ENCODE measurements at places on chromosomes 3 and 15. TPM values are rescaled to one million over a fixed set of nuclear protein-coding genes. Genes with fewer than 3 reads are reported as not detected.

- no peak overlapping the region for H3K4me3 ChIP-seq
- H3K27me3 ChIP-seq, result no peaks in the 10 kb centered on the region
- no peaks in the 10 kb centered on the region for H3K36me3 ChIP-seq
- DNase-seq, result no peak
These were observed 15.9 kb upstream of the SACM1L start for GRCh38 chr3:45673273-45673672.

COLQ gene
- polyA plus RNA-seq, result not detected

SAMMSON gene
- 0.60 TPM for polyA plus RNA-seq

GHRL gene
- polyA plus RNA-seq, result 1.5 TPM

FBXO40 gene
- polyA plus RNA-seq, result under 0.01 TPM

DNA sequence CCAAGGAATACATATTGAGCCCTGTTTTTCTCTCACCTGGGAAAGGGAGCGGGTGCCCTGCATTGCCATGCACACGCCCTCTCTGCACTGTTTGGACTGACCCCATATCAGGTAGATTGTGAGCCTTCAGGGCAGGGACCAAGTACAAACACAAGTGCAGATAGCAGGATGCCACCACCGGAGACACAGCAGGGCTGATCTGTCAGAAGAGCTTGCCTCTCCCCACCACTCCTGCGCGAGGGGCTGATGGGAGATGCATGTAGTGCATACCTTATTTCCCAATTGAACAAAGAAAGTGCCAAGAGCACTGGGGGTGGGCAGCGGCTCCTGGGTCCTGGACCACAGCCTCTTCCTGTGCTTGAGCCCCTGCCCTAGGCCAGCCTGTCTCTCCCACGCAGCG lies 9.0 kb upstream of the SLCO2A1 start:
- H3K4me1 ChIP-seq, result no peaks in the 10 kb centered on the region
- peak; percentile 35 for DNase-seq
- no peak overlapping the region for H3K27ac ChIP-seq
- no peaks in the 10 kb centered on the region for H3K36me3 ChIP-seq
- no peak overlapping the region for H3K4me3 ChIP-seq
- H3K27me3 ChIP-seq, result no peaks in the 10 kb centered on the region

DNA sequence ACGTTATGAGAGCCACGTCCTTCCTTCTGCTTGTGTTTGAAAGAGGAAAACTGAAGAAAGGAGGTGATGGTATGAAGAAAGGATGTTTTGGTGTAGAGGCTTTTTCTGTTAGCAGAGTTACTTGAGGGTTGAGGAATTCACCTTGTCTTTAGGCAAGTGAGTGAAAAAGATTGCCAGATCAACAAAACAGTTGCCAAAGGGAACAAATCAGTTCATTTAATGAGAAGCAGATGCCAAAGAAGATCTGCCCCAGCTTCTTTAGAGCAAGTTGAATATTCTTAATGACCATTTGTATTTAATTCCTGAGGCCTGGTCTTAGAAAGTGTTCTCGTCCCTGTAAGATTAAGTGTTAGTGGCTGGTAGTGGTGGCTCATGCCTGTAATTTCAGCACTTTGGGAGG lies 2.6 kb downstream of the CHCHD6 start:
- no peak for DNase-seq
- no peak overlapping the region for H3K27ac ChIP-seq
- H3K27me3 ChIP-seq, result no peaks in the 10 kb centered on the region
- no peaks in the 10 kb centered on the region for H3K36me3 ChIP-seq
- peaks cover 12% of the 10 kb centered on the region for H3K4me1 ChIP-seq
- no peak overlapping the region for H3K4me3 ChIP-seq

DNA sequence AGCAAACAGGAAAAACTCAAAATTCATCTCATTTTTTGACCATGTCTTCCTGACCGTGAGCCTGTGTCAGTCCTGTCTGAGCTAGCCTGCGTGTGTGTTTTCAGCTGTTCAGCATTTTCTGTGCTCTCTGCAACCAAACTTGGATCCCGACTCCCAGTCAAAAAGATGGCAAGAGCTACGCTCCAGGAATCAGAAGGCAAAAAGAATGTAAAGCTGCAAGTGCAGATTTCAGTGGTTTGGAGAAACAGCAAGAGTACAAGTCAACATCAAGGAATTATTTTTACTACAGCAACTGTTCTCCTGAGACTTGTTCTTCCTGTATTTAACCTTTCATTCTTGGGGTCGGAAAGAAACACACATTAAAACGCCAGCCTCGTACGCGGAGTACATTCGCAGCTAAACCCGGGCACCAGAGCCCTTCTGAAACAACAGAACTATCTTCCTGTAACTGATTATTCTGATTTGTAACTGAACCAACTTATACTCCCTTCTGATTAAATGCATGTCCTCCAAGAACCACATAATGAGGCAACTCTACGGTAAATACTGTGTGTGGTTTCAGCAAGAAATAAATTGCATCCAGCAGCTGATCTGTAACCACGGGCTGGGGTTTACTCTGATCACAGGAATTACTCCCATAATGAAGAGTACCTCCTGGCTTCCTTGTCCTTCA lies 107.4 kb downstream of the LRIG1 start:
- DNase-seq, result peak; percentile 44
- H3K4me3 ChIP-seq, result no peak overlapping the region
- H3K27me3 ChIP-seq, result no peaks in the 10 kb centered on the region
- peak overlapping the region; percentile 9 for H3K27ac ChIP-seq
- peaks cover 62% of the 10 kb centered on the region for H3K4me1 ChIP-seq
- peaks cover 31% of the 10 kb centered on the region for H3K36me3 ChIP-seq

MEX3B gene
- 0.23 TPM for polyA plus RNA-seq

MESP2 gene
- polyA plus RNA-seq, result not detected

GRCh38 chr15:85314146-85314545 lies 66.3 kb upstream of the AKAP13 start:
- H3K27ac ChIP-seq, result no peak overlapping the region
- H3K27me3 ChIP-seq, result no peaks in the 10 kb centered on the region
- no peak overlapping the region for H3K4me3 ChIP-seq
- peaks cover 20% of the 10 kb centered on the region for H3K4me1 ChIP-seq
- no peaks in the 10 kb centered on the region for H3K36me3 ChIP-seq

DNA sequence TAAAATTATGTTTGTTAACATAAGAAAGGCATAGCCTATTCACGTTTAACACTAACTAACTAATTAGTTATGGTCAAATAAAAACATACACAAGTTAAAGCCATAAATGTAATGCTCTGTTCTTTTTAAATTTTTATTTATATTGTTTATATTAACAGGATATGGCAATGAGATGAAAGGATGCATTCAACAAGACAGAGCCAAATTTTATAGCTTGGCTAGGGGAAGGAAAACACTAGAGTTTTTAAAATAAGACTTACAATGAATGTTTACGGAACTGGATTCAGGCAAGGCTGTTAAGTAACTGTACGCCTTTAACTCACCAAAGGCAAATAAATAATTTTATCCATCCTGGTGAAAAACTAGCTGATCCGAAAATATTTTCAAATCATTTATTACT lies 86.4 kb downstream of the ZPLD1 start:
- no peaks in the 10 kb centered on the region for H3K27me3 ChIP-seq
- no peak overlapping the region for H3K27ac ChIP-seq
- H3K36me3 ChIP-seq, result no peaks in the 10 kb centered on the region
- no peak overlapping the region for H3K4me3 ChIP-seq

DNA sequence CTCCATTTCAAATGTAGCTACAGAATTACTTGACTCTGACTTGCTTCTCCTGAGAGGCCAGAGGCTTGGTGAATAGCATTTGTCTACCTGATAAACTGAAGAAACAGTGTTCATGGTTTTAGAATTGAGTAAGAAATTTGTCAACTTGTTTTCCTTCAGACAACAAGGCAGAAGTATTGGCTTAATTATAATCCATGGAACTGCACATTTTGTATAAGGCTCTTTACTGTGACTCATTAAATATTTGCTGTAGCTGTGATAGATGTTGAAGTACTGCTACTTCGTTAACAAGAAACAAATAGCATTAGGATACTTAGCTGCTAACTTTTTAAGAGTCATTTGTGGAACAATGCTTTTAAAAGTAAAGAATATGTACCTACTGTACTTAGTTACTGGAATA lies 4.6 kb downstream of the UNC13C start:
- H3K4me1 ChIP-seq, result peaks cover 8% of the 10 kb centered on the region
- DNase-seq, result no peak
- H3K4me3 ChIP-seq, result no peak overlapping the region
- H3K27me3 ChIP-seq, result no peaks in the 10 kb centered on the region
- H3K36me3 ChIP-seq, result no peaks in the 10 kb centered on the region

GRCh38 chr3:23840521-23840920 lies 34.8 kb downstream of the UBE2E1 start:
- no peak overlapping the region for H3K4me3 ChIP-seq
- DNase-seq, result no peak
- H3K27me3 ChIP-seq, result no peaks in the 10 kb centered on the region
- H3K27ac ChIP-seq, result no peak overlapping the region
- H3K36me3 ChIP-seq, result no peaks in the 10 kb centered on the region
- peaks cover 36% of the 10 kb centered on the region for H3K4me1 ChIP-seq

DNA sequence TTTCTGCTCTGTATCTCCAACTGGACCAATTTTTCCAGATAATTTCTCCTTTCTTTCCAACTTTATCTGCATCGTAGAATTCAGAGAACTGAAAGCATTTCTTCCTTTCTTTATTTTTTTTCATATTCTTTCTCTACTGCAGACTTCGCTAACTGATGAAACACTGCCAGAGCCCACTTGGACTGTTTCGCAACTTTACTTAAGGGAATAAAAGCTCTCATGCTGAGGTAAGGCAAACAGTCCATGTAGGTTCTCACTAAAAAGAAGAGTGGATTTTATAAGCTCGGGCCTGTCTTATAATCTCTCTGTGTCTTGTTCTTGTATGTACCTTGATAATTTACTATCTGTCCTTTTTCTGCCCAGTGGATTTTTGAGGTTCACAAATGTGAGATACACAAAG lies 163.5 kb downstream of the CNTN4 start:
- H3K27ac ChIP-seq, result no peak overlapping the region
- no peak overlapping the region for H3K4me3 ChIP-seq
- no peaks in the 10 kb centered on the region for H3K4me1 ChIP-seq
- DNase-seq, result peak; percentile 68
- H3K36me3 ChIP-seq, result no peaks in the 10 kb centered on the region

SLC22A13 gene
- 0.17 TPM for polyA plus RNA-seq

DNA sequence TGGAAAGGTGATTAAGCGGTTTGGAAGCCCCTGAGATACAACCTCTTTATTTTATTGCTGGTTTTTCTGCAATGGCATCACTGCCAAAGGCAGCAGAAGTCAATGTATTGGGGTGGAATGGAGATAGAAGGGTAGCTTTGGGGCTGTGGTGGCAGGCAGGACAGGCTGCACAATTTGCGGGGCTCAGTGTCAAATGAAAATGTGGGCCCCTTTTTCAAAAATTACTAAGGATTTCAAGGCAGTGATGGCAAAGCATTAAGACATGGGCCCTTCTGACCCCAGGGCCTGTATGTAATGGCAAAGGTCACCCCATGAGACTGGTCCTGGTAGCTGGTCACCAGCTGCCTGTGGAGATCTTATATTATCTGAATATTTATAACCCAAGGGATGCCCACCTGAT lies 29.3 kb upstream of the GALNT15 start:
- peaks cover 18% of the 10 kb centered on the region for H3K4me1 ChIP-seq
- no peak overlapping the region for H3K27ac ChIP-seq
- DNase-seq, result no peak

GRCh38 chr3:156620260-156620659 lies 54.1 kb upstream of the TIPARP start:
- H3K36me3 ChIP-seq, result no peaks in the 10 kb centered on the region
- H3K4me1 ChIP-seq, result no peaks in the 10 kb centered on the region
- DNase-seq, result no peak
- no peak overlapping the region for H3K27ac ChIP-seq
- H3K27me3 ChIP-seq, result no peaks in the 10 kb centered on the region

DNA sequence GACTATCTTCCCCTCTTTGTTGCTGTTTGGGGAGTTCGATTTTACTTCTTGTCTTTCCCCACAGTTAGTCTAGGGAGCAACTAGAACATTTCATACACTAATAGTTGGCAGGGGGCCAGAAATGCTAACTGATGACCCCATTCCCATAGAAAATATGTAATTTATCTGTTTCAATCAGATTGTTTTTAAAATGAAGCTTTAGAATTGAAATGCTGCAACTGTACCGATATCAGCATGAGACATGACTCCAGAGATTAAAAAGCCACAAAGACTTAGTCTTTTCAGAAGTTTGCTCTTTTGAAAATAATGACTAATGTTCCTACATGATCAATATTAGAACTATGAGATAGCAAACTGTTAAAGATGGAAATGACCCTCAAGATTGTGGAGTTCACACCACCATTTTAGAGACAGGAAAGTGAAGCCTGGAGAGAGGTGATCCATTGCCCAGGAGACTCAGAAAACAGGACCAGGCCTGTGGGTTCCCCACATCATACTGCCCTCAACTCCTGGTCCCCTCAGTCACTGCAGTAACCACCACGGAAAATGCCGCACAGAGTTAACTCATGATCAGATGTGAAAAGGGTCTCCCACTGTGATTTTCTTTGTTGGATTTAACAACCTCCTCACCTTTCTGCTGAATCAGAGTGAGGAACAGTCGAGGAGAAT lies 130.3 kb downstream of the CHDH start:
- H3K27ac ChIP-seq, result no peak overlapping the region
- no peak overlapping the region for H3K4me3 ChIP-seq
- no peaks in the 10 kb centered on the region for H3K27me3 ChIP-seq
- H3K4me1 ChIP-seq, result no peaks in the 10 kb centered on the region
- H3K36me3 ChIP-seq, result no peaks in the 10 kb centered on the region
- DNase-seq, result no peak
